ENCODE measurements at places on chromosomes 5 and 9. TPM values are rescaled to one million over a fixed set of nuclear protein-coding genes. Genes with fewer than 3 reads are reported as not detected.

DNA sequence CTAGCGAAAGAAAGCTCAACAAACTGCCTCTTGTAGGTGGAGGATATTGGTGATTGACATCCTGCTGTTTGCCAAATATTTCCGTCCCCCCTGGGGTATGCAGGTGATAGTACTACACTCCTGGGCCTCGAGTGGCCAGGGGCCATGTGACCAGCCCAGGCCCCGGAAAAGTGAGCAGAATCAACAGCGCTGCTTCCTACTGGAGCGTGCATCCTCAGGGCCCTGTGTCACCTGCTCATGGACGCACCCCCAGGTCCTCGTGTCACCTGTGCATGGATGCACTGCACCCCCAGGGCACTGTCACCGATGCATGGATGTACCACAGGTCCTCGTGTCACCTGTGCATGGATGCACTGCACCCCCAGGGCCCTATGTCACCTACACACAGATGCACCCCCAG lies 43.8 kb downstream of the ADAMTS16 start:
- DNase-seq = no peak

DNA sequence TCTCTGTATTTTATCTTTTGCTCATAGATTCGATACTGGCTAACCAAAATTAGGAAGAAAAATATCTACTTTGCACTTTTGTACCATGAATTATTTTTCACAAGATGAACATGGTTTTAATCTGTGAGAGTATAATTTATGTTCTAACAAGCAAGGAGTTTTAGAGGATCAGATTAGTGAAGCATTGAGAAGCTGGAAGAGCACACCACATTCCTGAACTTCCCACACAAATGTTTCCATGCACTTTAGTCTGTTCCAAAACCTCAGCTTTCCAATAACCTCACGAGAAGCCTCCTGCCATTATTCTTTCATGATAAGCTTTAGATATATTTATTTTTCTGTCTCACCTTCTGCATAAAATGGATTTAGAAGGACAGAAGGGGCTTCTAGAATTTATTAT lies 98.7 kb upstream of the MPDZ start:
- DNase-seq = no peak

DNA sequence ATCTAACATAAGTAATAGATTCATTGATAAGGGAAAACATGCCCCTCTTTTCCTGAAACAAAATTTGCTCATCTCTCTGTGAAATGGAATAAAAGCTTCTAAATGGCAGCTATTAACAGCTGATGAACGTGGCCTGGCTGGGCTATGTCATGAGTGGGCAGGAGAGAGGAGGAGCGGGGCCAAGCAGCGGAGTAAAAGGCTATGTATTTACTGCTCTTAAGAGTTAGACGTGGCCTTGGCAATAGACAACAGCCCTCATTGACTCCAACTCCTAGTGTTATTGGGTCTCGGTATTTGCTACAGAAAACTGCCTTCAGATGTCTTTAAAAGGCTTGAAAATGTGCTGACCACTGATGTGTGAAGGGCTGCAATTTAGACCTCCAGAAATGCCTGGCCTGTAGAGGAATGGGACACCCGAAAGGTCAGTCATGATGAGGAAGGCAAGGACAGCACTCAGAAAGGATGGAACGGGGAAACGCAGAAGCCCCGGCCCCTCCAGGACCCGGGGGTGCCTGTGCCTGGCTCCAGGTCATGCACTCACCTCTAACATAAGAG lies 116.8 kb downstream of the PDZD2 start:
- DNase-seq = no peak

Gene FAM151B
- total RNA-seq = not detected

Measured in M059J (cell line).